Stimulated activated naive CD8-positive, alpha-beta T cell treated with anti-CD3 and anti-CD28 coated beads, Interleukin-15, amount 100 ng/mL, for 72 hours (primary cell): ENCODE measurements at places on chromosomes 4 and X.

DNA sequence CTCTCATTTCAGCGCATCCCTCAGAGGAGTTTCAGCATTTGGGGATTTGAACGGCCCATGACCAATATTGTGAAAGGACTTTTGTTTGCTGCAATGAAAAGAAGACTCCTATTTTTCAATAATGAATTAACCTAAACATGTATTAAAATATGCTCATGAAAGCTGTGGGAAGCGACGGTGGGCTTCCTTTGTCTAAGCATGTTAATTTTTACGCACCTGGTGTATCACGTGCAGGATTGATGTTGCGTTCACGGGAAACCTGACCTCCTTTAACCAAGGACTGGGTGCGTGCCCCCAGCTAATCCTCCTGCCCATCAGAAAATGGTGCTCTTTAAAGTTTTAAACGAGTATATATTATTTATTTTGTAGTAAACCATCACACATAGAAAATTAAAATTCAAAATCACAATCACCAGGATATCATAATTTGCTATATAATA, 590 bp upstream of the CCDC110 start:
- DNase-seq = no peak

- DNase-seq = no peak
These were observed 172.1 kb downstream of the OPHN1 start for GRCh38 chrX:68261060-68261672.

DNA sequence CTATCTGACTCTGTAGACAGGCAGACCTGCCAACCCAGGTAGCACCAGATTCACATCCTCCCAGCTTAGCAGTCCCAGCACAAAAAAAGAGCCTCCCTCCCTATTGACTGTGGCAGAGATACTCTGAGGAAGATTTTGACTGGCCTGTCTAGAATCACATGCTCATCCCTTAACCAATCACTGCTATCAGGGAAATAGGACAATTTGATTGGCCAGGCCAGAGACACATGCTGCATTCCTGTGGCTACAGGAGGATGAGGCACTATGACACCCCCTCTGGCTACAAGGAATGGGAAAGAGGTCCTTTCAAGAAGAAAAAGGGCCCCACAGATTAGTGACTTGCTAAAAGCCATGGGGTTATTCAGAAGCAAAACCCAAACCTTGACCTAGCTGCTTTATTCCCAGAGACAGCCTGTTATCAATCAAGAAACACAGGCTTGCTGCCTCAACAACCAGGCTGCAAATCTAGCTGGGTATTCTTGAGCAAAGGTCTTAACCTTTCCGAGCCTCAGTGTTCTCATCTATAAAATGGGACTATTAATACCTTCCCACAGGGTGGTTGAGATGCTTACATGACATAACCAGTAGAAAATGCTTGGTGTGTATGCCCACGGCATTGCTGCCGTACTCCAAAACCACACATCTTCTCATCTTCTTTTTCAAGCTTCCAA, 147.6 kb downstream of the BCOR start:
- DNase-seq = no peak

GRCh38 chr4:77593993-77594392, 11.6 kb upstream of the CXCL13 start:
- no peak for DNase-seq

DNA sequence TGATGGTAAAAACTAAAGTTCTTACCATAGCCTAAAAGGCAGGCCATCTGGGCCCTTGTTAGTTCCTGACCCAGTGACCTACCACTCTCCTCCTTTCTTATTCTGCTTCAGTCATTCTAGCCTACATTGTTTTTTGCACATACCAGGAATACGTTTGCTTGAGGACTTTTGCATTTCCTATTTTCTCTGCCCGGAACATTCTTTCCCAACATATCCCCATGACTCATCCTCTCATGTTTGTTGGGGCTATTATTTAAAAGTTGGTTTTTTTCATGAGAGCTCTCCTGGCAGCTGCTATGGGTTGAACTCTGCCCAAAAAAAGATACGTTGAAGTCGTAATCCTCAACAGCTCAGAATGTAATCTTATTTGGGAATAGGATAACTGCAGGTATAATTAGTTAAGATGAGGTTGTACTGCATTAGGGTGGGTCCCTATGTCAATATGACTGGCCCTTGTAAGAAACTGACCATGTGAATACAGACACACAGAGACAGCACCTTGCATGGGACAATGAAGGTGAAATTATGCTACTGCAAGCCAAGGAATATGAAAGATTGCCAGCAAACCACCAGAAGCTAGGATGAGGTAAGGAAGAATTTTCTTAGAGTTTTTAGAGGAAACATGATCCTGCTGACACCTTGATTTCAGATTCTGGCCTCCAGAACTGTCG, 138.3 kb upstream of the PDHA2 start:
- no peak for DNase-seq

DNA sequence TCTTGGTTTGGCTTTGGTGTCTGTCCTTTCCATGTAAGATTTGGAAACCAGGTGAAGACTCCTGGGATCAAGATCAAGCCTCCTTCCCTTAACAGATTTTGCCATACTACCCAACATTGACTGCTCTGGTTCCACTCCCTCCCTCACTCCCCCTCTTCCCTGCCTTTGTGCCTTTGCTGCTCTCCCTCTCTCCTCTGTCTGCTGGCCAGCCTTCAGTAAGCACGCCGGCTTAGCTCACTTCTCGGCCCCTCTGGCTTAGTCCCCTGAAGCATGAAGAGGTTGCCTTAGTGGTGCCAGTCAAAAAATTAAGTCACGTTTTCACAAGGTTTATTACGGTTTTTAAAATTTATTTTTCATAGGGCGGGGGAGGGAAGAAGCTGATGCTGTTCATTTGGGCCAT, 6.0 kb downstream of the GRIA3 start:
- no peak for DNase-seq

GRCh38 chr4:53280846-53281245, 85.0 kb downstream of the SCFD2 start:
- DNase-seq = no peak

DNA sequence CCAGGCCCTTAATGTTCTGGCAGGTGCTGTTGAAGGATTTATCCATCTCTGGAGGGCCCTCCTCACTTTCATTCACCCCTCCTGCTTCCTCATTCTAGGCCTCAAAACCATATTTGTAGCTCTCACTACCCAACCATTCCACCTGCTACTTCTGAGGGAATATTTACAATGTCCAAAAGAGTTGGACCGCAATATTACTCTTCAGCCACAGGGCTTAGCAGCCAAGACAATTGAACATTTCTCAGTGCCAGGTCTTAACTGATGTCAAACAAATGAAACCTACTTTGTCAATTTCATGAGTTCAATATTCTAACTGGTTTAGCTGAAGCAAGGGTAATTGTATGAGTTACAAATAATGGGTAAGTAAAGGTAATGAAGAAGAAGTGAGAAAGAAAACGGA, 113.2 kb downstream of the ENOX2 start:
- DNase-seq = no peak

GRCh38 chrX:125505207-125505606, 185.5 kb downstream of the TEX13C start:
- no peak for DNase-seq

- DNase-seq = no peak
These were observed 91.9 kb downstream of the FAM53A start for GRCh38 chr4:1592068-1592708.

DNA sequence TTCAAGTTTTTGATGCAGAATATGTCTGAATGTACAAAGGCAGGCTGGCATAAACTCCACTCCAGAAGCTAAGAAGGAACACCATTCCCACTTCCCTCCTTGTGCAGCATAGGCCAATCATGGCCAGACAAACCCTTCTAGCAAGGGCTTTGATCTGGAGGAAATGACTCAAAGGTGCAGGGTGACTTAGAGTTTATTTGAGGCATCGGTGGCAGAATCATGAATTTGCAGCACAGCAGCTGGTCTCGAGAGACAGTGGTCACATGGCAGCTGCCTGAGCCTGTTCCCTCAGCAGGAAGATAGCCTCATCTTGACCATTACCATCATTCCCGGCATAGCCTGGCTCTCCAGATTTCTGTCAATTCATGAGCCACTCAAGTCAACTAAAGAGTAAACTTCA, 154.5 kb downstream of the ATP10D start:
- no peak for DNase-seq
